ENCODE measurements at places on chromosomes 3 and 15. TPM values are rescaled to one million over a fixed set of nuclear protein-coding genes. Genes with fewer than 3 reads are reported as not detected.

The ST8SIA2 gene
- not detected for total RNA-seq

The ARGFX gene
- total RNA-seq = not detected

The CP gene
- not detected for total RNA-seq

The HCN4 gene
- not detected for total RNA-seq

The CTXND1 gene
- total RNA-seq = not detected

The PRR20G gene
- total RNA-seq = not detected

The TWF2 gene
- total RNA-seq = 110 TPM

The PLAAT1 gene
- total RNA-seq = not detected

The CFAP91 gene
- not detected for total RNA-seq

The MKRN3 gene
- total RNA-seq = 1.9 TPM

The GOLGA6D gene
- 0.12 TPM for total RNA-seq

The ALCAM gene
- total RNA-seq = 20.6 TPM

The CYP19A1 gene
- 1.0 TPM for total RNA-seq
